EL (cell line): ENCODE measurements at places on chromosomes 2 and 18.

DNA sequence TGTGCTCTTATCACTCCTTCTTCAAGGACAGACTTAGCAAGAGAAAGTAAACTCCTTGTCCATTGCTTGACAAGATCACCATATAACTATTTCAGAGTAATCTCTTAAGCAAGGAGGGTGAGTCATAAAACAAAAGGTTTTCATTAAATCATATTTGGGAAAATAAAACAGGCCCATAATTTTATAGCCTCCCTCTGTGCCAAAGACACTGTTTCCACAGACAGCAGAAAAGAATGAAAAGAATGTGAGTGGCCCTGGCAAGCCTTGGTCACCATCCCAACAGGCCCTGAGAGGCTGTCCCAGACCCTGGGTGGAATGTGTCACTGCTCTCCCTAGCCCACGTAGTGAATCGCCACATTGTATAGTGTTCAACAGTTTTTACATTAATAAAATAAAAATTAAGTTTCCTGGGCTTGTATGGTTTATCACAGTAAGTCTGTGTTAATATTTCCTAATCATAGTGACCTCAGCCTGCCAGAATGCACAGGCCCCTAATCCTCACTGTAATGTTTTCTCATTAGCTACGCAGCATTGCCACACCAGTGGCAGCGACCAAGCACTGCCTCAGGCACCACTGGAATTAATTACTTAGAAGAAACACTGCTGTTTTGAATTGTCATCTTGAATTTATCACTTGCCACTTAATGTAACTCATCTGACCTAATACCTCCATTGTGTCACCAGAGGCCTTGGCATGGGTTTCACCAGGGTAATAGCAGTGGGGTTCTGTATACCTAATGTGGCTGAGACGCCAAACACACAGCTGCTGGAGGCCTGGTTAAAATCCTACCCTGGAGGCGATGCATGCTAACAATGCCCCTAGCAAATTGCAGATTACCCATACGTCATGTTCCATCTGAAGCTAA lies 401.9 kb downstream of the LNPK start:
- peak; percentile 83 for DNase-seq

GRCh38 chr2:206688990-206689389 lies 29.2 kb downstream of the DYTN start:
- DNase-seq = no peak

DNA sequence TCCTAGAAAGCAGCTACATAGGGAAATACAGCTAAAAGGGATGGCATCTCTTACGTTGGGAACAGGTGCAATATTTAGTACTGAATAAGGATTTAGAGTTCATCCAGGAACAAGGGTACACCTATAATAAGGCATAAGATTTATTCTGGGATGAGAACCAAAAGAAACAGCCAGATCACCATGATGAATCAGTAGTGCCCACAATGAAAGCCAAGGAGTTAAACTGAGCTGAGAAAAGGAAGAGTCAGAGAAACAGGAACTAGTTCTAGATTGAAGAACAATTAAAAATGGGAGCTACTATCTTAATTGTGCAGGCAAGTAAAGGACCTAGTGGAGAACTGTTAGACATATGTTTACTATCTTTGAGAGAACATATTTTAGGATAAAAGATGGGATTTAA lies 692.3 kb downstream of the LRP1B start:
- DNase-seq = no peak

DNA sequence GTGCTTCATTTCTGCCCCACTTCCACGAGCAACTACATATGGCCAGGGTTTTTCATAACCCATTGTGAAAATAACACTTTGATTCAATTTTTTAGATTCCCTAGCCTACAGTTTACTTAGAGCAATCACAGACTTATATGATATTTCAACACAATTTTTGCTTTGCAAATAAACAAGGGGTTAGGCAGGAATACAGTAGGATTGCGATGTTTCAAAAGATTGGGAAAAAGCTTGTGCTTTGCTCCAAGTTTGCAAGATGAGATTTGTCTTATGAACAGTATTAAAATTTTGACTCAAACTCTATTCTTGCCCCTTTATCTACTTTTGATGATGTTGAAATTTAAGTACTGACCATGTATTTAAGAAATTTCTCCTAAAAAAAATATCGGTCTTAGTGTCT lies 814.5 kb upstream of the PIK3C3 start:
- DNase-seq = no peak

DNA sequence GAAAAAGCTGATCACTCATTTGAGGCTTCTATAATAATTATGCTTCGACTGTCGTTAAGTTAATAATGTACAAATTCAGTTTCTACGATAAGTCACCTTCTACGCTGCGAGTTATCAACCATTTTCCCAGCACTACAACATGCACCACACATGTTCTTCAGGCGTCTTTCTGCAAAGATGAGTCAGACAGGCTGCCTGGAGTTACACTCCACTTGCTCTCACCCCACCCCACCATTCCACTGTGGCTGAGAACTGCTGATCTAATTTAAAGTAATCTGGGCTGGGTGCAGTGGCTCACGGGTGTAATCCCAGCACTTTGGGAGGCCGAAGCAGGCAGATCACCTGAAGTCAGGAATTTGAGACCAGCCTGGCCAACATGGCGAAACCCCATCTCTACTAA lies 218.6 kb downstream of the DYM start:
- DNase-seq = peak; percentile 58

GRCh38 chr2:20175267-20175666 lies 49.7 kb downstream of the SDC1 start:
- no peak for DNase-seq

- DNase-seq = no peak
These were observed 242.0 kb upstream of the LYPD1 start for GRCh38 chr2:132911726-132912724.

- DNase-seq = no peak
These were observed 132.7 kb downstream of the CCBE1 start for GRCh38 chr18:59564561-59564960.

- DNase-seq = no peak
These were observed 19.5 kb upstream of the FAM136A start for GRCh38 chr2:70321370-70321769.

DNA sequence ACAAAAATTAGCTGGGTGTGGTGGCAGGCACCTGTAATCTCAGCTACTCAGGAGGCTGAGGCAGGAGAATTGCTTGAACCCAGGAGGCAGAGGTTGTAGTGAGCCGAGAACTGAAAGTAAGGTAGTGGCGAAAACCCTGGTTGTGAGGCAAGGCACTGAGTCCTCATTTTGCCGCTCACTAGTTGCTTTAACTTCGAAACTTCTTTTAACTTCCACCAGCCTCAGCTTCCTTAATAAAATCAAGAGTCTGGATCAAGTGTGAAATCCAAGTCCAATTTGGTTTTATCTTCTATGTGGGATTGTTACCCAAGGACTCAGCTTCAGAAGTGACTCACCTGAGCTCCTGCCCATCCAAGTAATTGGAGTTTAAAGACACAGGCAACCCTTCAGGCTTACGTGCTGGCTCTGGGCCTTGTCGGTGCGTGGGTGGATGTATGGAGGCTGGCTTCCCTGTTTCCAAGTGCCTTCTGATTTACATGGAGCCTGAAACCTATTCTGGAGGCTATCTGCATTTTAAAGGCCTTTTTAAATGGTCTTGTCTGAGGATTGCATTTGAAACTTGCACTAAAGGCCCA lies 374.2 kb upstream of the ID2 start:
- DNase-seq = no peak

DNA sequence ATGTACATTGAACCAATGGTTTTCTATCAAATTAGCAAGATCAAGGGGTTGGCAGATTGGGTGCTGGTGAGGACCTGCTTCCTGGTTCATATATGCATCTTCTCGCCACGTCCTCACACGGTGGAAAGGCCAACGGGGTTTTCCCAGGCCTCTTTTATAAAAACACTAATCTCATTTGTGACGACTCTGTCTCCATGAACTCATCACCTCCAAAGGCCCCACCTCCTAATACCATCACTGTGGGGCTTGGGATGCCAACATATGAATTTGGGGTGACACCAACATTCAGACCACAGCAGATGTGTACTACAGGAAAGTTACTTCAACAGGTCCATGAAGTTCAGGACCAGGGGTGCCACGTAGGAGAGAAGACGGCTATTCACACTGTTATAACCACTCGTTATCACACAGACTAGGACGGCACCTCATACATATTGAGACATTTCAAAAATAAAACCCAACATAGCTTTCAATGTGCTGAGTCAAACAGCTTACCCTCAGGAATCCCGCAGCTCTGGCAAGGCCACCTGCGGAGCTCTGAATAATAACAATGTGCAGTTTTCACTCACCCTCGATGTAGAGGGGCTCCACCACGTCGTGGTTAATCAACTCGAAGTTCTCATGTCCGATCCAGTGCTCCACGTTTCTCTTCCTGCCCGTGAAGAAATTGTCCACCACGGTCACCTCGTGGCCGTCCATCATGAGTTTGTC lies 49.3 kb downstream of the UXS1 start:
- DNase-seq = no peak

DNA sequence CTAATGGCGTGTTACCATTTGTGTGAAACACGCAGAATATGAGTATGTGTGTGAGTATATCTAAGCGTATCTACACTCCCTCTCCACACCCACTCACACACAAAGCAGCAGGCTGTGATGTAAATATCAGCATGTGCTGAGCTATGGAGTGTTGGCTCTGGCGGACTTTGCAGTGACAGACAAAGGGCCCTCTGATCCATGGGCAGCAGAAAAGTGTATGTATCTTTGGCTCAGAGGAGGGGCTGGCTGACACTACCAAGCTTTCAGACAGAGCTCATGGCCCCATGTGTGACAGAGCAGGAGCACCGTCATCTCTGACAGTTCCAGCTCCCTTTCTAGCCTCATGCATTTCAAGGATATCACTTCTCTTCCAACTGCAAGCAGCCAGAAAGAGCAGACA lies 57.2 kb upstream of the ASB18 start:
- no peak for DNase-seq

DNA sequence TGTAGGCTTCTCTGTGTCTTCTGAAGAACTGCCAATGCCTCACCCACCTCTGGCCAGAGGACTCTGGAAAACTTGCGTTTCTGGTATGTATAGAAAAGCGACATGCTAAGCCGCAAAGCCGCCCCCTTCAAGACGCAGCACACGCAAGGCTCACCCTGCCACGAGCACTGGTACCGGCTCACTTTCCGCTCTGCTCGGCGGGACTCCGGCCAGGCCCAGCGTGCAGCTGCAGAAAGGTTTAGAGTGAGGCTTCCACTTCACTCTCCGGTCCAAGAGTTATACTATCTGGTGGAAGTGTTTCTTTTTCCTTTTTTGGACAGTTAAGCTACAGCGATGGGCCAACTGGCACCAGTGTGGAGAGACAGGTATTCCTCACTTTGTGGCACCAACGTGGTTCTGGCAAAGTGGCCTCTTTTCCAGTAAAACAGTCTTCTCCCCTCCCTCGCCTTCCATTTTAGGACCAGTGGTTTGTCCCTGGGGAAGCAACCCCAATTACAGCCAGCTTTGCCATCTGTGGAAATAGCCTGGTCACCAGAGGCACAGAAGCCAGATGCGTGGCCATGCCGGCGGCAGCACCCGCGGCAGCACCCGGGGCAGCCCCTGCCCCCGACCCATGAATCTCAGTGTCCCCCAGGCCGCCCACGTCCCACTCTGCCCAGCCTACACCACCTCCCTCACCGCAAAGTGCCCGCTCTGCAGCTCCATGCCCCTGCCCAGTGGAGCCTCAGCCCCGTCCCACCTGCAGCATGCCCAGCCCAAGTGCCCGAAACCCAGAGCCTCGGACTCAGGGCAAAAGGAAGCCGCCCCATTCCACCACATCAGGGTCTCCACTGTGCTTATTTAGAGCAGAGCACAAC lies 91.6 kb upstream of the CTDP1 start:
- no peak for DNase-seq

- no peak for DNase-seq
These were observed 52.9 kb downstream of the CCDC141 start for GRCh38 chr2:178997067-178997466.

- DNase-seq = no peak
These were observed 121.4 kb upstream of the COPS8 start for GRCh38 chr2:236964291-236964690.

DNA sequence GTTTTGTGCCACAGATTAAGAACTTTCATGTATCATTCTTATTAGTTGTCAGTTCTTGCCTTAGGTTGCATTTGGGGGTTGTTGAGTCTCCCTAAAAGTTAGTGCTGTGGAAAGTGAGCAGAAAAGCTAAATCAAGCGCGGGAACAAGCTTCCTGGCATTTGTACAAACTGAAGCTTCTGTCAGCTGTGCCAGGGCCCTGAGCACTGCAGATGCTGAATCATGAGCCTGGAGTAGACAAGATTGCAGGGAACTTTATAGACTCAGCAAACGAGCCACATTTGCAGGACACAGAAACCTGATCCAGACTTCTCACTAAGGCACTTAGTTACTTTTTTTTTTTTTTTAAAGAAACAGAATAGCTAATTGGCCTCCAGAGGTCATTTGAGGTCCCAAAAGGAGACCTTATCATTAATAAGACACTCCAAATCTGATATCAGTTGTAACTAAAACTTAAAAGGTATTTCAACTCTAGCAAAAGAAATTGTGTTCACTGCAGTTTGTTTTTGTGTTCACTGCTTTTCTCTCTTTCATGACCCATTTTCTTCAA lies 88.7 kb downstream of the ADAM23 start:
- DNase-seq = no peak

DNA sequence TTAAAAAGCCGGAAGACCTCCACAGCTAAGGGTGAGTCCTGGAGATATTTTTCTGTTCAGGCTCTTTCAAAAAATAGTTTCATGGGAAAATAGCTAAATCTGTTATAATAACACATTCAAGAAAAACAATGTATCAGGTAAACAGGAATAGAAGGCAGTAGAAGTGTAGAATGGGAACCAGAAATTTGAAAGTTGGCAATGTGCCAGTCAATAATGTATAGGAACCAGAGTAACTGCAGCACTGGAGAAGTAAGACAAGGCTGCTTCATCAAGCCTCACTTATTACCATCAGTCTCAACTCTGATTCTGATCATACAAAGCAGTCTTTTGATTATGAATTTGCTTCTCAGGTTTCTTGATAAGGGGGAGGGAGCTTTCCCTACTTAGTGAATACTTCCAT lies 81.4 kb upstream of the VRK2 start:
- DNase-seq = no peak

- no peak for DNase-seq
These were observed 208.9 kb upstream of the HDAC4 start for GRCh38 chr2:239609607-239610310.

GRCh38 chr18:6885992-6886796 lies 156.7 kb downstream of the ARHGAP28 start:
- peak; percentile 56 for DNase-seq

DNA sequence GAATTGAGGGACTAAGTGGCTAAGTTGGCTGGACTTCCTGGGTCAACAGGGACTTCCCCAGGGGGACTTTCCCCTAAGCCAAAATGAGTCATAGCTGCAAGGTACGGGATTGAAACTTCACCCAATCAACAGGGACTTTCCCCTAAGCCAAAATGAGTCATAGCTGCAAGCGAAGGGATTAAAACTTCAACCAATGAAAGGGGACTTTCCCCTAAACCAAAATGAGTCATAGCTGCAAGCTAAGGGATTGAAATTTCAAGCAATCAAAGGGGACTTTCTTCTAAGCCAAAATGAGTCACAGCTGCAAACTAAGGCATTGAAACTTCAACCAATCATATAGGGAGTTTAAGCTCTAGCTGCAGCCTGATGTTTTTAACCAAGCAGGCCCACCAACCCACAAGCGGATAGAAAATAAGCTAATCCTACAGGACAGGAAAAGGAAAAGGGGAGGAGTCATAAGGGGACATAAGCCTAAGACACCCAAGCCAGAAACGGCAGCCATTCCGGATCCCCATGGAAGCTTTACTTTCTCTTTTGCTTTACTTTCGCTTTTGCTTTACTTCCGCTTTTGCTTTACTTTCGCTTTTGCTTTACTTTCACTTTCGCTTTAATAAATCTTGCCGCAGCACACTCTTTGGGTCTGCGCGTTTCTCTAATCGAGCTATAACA lies 1375.4 kb upstream of the CELF4 start:
- peak; percentile 31 for DNase-seq
